NCI-H2171 treated with DMSO at 0.1 percent for 48 hours (cell line): ENCODE measurements at places on chromosomes 1 and 21.

- DNase-seq = no peak
These were observed 924.0 kb downstream of the LTN1 start for GRCh38 chr21:28068455-28069358.

GRCh38 chr1:180939711-180940103 lies 27.0 kb downstream of the KIAA1614 start:
- DNase-seq = no peak

DNA sequence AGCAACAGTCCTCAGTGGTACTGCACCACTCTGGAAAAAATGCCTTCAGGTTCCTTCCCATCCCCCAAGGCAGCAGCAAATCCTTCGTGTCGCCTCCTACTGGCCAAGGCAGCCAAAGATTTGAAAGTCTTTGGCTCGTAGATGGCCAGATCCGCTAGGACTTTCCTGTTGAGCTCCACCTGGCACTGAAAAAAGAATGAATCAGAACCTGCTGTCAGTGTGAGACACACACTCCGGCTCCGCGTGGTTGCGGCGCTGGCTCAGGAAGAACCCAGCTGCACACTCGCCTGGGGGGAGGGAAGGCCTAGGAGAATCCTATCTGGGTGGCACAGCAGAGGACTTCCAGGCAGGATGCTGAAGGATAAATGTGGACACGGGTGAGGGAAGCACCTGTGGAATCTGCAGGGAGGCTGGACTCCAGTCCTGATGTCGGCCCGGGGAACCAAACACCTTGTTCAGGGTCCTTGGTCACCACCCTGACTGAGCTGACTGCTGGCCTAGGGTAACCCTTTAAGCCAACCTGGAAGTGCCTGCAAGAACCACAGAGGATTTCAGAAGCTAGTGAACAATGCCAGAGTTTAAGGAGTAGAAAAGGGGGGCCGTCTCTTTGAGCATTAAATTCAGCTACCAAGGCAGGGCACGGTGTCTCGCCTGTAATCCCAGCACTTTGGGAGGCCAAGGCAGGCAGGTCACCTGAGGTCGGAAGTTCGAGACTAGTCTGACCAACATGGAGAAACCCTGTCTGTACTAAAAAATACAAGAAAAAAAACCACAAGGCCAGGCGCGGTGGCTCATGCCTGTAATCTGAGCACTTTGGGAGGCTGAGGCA lies 3.2 kb upstream of the CCNL2 start:
- peak; percentile 37 for DNase-seq

DNA sequence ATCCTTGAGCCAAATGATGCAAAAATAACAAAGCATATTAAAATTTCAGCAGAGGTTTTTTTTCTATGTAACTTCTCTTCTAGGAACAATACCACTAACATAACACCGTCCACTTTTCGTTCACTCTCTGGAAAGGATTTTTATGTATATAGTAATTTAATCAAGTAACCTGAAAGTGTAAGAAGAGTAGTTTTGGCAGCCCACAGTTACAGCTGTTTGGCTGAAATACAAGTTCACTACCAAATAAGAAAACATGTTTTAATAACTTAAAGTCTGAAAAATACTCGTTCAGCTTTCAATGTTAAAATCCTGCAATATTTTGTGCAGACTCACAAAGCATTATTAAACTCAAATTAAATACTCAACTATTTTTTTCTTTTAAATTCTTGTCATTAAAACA lies 896.8 kb upstream of the ADGRL4 start:
- no peak for DNase-seq

DNA sequence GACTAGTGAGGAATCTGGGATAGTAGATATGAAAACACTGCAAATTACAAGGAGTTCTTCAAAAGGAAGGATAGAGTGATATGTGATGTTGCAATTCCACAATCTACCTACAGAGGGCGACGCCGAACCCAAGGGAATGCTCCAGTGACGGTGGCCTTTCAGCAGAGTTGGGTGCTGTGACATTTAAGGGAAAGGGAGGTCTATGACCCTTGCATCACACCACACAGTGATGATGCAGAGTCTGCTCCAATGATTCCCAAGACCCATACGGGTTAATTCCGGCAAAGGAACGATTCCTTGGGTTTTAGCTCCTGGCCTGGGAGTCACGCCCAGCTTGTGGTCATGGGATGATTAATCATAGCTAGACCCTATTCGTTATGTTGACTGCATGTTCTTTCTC lies 123.0 kb upstream of the IGSF21 start:
- peak; percentile 20 for DNase-seq

- peak; percentile 84 for DNase-seq
These were observed 351.3 kb upstream of the SGIP1 start for GRCh38 chr1:66182551-66183178.

GRCh38 chr1:66533804-66534740 lies at the start of gene SGIP1:
TSS of gene SGIP1 (plus strand) at chr1:66534153. CDS start at chr1:66534359, 206 bp downstream.
- DNase-seq = no peak

- no peak for DNase-seq
These were observed 2.7 kb upstream of the ZBTB21 start for GRCh38 chr21:42012763-42013329.

DNA sequence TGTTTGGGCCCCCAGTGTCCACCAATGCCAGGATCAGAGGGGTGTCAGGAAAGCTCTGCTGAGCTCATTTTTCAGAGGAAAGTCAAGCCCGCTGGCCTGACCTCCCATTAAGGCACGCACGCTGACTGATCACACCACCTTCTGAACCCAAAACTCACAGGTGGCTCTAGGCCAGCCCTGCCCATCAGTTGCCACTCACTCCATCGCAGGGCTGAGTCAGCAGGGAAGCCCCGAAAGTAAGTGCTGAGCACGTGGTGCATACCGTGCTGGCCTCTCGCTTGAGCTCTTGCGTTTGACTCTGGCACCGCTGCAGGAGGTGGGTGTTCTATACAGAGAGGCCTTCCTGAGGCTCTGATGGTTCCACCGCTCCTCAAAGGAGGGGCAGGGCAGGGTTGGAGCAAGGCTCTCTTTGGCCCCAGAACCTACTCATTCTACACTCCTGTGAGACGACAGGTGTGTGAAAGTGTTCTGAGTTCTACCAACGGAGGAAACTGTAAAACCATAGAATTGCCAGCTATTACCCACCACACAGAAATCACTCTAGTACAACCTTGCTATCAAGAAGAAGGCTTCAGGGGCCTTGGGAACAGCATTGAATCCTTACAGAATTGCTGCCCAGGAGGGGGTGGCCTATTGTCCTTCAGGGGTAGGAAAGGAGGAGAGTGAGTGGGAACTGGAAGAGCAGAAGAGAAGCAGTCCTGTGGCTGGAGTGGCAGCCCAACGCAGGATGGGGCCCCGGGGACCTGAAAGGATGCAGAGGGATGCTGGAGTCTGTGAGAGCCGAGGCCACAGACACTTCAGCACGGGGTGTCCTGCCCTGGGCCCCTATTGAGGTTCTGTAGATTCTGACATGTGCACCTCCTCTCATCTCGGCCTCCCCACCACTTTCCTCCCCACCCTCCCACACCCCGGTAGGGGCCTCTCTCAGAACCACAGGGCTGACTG lies 214.7 kb upstream of the EDN2 start:
- no peak for DNase-seq

- peak; percentile 18 for DNase-seq
These were observed 38.2 kb downstream of the MATN1 start for GRCh38 chr1:30684881-30685795.

GRCh38 chr1:203756036-203756435 lies 8.9 kb upstream of the LAX1 start:
- no peak for DNase-seq

DNA sequence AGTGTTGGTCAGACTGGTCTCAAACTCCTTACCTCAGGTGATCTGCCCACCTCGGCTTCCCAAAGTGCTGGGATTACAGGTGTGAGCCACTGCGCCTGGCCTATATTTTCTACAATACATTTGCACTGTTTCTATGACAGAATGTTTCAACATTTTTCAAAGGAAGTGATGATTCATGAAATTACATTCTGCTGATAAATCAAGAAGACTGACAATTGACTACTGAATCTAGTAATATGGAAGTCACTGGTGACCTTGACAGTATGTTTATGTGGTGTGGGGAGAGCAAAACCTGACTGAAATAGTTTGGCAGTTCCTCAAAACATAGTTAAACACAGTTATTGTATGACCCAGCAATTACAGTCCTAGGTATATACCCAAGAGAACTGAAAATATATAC lies 18.1 kb downstream of the LRIF1 start:
- no peak for DNase-seq

DNA sequence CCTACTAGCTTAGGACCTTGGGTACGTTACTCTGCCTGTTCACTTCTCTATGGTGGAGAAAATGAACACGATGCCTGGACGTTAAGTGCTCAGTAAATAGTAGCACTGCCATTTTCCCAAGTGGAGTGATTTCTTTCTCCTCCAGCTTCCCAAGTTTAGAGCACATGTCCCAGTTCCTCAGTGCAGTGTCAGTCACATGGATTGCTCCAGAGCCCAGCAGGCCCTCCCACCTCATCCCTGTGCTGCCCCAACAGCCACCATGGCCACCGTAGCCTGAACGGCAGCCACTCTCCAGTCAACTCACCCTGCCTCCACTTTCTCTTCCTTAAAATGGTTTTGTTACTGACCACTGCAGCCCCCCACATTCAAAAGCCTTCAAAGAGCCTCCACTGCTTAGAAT lies 8.5 kb downstream of the STMN1 start:
- DNase-seq = no peak

GRCh38 chr1:31811605-31812004 lies 4.2 kb downstream of the SPOCD1 start:
- DNase-seq = peak; percentile 36

GRCh38 chr1:209497729-209498128 lies 85.8 kb upstream of the CAMK1G start:
- peak; percentile 34 for DNase-seq

GRCh38 chr21:40923901-40924300 lies 76.9 kb upstream of the DSCAM start:
- DNase-seq = no peak

DNA sequence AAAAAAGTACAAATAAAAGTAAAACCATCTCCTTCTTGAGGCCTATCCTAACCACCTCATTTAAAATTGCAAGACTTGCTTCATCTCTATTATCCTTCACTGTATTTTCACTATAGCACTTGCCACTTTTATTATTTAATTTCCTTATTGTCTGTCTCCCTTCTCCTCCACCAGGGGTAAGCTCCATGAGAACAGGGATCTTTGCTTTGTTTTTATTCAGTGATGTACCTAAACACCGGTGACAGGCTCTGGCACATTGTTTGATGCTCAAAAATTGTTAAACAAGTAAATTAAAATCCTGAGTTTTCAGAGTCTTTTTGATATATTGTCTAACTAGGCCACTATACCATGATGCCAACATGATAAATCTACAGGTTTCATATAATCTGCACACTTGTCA lies 17.2 kb upstream of the SPEN start:
- no peak for DNase-seq

DNA sequence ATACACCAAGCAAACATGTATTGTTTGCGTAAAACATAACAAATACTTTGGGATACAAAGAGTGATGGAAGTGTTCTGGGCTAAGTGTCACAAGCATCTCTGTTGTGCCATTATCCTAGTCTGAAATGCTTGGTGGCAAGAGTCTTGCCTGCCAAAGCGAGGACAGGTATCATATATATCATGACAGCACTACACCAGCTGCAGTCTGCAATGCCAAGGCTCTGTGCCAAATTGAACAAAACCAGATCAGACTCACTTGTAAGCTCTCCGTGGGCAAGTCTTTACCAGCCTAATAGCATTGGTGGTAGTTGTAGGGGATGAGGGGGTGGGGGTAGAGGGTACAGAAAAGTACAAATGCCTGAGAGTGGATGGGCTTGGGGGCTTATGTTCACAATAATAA lies 119.2 kb downstream of the RWDD3 start:
- peak; percentile 74 for DNase-seq

DNA sequence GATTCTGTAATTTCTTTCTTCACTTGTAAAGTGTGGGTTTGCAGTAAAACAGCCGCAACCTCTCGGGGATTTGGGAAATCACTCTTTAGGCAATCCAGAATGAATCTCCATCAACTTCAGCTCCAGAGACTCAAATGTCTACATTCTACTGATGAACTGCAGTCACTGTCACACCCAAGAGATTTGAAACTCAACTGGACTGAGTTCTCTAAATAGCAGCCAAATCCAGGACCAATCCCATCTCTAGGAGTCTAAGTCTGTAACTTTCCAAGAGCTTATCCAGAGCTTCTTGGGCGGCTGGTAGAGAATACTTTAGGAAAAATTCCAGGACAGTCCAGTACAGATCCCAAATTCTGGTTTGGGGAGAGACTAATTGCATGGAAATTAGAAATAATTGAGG lies 62.9 kb downstream of the ADAMTS1 start:
- no peak for DNase-seq

DNA sequence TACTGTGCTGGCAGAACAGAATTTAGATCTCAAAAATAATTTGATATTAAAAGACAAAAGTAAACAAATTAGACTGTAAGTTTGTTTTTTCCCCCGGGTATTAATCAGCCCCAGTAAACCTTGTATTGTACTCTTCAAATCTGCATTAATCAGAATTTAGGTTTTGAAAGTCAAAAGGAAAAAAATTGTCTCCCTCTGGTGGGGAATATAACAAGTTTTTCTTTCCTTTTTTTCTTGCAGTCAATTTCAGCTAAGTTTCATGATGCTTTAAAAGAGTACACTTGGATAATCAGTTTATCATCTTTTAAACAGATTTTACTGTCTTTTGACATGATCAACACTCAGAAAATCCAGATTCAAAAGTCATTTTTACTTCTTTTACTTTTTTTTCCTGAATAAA lies 134.5 kb upstream of the PKN2 start:
- peak; percentile 2 for DNase-seq

GRCh38 chr1:93845538-93846205 lies 33.3 kb downstream of the DNTTIP2 start:
- no peak for DNase-seq

DNA sequence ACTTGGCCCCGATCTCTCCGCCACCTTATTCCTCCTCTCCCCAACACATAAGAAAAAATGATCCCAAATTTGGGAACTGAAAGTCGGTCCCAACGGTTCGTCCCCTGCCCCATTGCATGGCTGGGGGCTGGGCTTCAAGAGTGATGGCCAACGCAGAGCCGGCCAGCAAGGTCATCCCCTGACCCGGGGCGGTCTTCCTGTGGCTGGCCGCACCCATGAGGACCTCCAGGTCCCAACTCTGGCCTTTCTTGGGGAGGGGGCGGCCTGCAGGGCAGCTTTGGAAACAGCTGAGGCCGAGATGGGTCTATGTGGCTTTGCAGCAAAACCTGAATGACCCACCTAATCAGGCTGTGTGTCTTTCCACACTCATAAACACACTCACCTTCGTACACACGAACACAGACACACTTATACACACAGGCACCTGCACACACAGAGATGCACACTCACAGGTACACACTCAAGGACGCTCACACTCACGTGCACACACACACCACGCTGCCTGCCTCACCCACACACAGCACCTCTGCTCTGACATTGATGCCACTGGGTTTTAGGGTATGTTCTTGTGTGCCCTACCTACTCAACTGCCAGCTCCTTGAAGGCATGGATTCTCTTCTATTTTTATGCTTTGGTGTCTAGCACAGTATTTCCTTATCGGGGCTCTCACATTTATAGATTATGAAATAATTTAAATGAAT lies 562 bp downstream of the DYNLT5 start:
- no peak for DNase-seq

DNA sequence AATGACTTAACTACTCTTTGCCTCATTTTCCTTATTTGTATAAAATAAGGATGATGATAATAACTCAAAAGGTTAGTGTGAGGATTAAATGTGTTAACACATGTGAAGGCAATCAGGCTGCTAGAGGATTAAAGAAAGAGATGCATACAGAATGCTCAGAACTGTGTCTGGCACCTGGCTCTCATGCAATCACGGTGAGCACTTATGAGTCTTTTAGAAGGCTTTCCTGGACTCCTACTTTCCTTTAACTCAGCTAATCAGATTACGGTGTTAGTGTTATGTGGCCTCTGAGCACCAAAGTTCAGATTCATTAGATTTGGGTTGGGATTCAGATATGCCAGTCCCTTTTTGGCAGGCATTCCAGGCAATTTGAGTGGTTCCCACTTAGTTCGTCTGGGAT lies 311.6 kb upstream of the USP24 start:
- DNase-seq = no peak
